ENCODE measurements at places on chromosomes 7 and 10. TPM values are rescaled to one million over a fixed set of nuclear protein-coding genes. Genes with fewer than 3 reads are reported as not detected.

GRCh38 chr7:20799566-20800366 lies 13.1 kb upstream of the SP8 start:
- H3K4me3 ChIP-seq = no peak overlapping the region
- H3K36me3 ChIP-seq = no peaks in the 10 kb centered on the region
- peaks cover 2% of the 10 kb centered on the region for H3K4me1 ChIP-seq
- no peak overlapping the region for H3K27ac ChIP-seq

- peaks cover 24% of the 10 kb centered on the region for H3K4me1 ChIP-seq
- peaks cover 20% of the 10 kb centered on the region for H3K36me3 ChIP-seq
- peak overlapping the region; percentile 90 for H3K4me3 ChIP-seq
- H3K27ac ChIP-seq = peak overlapping the region; percentile 17
These were observed 7.2 kb upstream of the FIS1 start for GRCh38 chr7:101251871-101252659.

DNA sequence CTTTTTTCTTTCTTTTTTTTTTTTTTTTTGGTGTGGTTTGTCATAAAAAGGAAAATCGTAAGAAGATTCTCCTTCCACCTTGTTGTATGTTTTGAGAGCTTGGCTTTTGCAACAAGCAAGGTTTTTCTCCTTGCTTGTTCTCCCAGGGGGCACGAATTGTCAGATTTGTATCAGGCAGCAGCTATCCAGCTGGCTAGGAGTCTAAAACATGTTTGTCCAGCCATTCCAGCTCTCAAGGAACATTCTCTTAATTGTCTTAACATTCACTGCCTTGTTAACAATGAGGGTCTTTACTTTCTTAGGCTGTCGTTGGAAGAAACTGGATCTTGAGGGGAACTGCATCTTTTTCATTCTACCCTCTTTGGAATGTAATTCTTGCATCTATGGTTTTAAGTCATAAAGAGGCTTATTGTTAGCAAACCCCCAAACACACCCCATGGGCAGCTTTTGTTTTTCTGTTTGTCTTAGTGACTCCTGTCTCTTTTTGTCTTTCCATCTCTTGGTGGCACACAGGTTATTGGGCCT lies 14.6 kb downstream of the SHTN1 start:
- no peak overlapping the region for H3K27ac ChIP-seq
- no peak overlapping the region for H3K4me3 ChIP-seq
- DNase-seq = no peak
- H3K27me3 ChIP-seq = no peaks in the 10 kb centered on the region
- no peaks in the 10 kb centered on the region for H3K4me1 ChIP-seq

DNA sequence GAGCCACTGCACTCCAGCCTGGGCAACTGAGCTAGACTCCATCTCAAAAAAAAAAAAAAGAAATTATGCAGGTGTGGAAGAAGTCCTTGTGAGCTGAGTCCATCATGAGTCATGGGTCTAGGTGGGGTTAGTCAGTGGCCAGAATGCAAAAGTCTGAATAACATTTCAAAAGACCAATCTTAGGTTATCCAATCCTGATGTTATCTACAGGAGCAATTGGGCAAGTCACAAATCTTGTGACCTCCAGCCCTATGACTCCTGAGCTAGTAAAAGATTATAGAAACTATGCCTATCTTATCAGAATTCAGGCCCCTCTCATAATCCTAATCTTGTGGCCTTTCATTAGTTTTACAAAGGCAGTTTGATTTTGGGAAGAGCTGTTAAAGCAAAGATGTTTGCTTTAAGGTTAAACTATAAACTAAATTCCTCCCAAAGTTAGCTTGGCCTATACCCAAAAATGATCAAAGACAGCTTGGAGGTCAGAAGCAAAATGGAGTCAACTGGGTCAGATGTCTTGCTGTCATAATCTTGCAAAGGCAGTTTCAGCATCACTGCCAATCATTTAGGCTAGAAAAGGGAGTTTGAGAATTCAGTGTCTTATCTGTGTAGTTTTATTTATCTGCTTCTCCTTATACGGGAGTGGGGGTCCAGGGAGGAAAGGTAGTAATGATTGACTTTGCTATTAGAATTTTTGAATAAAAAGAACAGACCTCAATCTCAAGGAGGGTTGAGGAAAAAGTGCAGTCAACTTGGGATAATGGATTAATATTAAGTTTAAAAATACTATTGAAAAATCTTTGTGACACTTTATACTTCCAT lies 71.2 kb upstream of the TRIM24 start:
- H3K27me3 ChIP-seq = no peaks in the 10 kb centered on the region
- H3K27ac ChIP-seq = no peak overlapping the region
- no peak overlapping the region for H3K4me3 ChIP-seq
- no peak for DNase-seq

DNA sequence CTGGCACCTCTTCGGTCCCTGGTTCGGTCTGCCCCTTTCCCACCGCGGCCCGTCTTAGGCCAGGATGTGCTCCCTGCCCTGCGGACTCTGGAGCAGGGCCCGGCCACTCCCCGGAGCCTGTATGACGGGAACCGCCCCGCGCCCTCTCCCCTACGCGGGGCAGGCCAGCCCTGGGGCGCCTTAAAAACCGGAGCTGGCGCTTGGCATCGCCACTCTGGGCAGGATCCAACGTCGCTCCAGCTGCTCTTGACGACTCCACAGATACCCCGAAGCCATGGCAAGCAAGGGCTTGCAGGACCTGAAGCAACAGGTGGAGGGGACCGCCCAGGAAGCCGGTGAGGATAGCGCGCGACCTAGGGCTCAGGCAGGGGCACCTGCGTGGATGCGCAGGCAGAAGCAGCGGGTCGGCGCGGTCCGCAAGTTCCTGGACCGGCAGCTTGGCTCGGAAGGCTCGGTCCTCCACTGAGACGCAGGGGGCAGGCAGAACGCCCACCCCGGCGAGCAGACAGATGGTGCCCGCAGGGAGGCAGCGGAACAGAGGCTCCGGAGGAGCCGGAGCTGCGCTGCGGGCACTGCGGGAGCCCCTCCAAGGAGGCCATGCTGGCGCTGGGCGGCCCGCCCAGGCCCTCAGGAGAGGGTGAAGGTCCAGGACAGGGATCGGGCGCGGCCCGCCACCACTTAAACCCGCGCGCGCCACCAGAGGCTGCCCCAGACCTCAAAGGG lies at the start of gene ADIRF:
Gene ADIRF, plus strand, starts transcription at position 212 of the 723 bp plus-strand sequence. Its CDS starts 63 bp downstream, at position 275.
- H3K4me3 ChIP-seq = peak within 1 kb of the TSS; percentile 70
- peak; percentile 68 for DNase-seq
- peaks cover 53% of the 10 kb centered on the region for H3K4me1 ChIP-seq
- peak within 1 kb of the TSS; percentile 93 for H3K27ac ChIP-seq
- H3K36me3 ChIP-seq = no peaks in the 10 kb centered on the region

DNA sequence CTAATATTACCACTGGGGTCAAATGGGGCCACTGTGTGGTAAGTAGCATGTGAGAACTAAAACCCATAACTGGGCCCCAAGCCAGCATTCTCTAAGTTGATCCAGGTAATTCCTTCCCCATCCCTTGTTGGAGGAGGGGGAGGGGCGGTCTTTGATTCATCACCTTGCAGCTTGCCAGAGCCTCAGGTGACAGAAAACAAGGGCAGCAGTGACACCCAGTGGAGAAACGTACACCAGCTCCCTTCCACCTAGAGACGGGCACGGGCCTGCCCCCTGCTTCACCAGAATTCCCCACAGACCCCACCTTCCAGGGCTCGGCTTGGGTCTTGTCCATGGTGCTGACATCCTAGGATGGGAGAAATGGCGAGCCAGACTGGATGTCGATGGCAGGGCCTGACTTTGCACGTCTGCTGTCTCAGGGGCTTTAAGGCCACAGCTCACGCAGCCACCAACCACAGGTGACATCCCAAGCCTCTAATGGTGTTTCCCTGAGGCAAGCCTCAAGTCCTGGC lies 102.0 kb downstream of the STRA8 start:
- DNase-seq = no peak
- H3K36me3 ChIP-seq = no peaks in the 10 kb centered on the region
- H3K4me1 ChIP-seq = no peaks in the 10 kb centered on the region
- no peak overlapping the region for H3K27ac ChIP-seq

- DNase-seq = peak; percentile 24
- peaks cover 17% of the 10 kb centered on the region for H3K4me1 ChIP-seq
- no peak overlapping the region for H3K4me3 ChIP-seq
- no peaks in the 10 kb centered on the region for H3K27me3 ChIP-seq
These were observed 93.8 kb upstream of the SMNDC1 start for GRCh38 chr10:110398419-110399105.

- H3K36me3 ChIP-seq = no peaks in the 10 kb centered on the region
- no peak overlapping the region for H3K27ac ChIP-seq
- H3K4me3 ChIP-seq = no peak overlapping the region
- H3K4me1 ChIP-seq = no peaks in the 10 kb centered on the region
These were observed 240.3 kb downstream of the SNX10 start for GRCh38 chr7:26531926-26532325.

DNA sequence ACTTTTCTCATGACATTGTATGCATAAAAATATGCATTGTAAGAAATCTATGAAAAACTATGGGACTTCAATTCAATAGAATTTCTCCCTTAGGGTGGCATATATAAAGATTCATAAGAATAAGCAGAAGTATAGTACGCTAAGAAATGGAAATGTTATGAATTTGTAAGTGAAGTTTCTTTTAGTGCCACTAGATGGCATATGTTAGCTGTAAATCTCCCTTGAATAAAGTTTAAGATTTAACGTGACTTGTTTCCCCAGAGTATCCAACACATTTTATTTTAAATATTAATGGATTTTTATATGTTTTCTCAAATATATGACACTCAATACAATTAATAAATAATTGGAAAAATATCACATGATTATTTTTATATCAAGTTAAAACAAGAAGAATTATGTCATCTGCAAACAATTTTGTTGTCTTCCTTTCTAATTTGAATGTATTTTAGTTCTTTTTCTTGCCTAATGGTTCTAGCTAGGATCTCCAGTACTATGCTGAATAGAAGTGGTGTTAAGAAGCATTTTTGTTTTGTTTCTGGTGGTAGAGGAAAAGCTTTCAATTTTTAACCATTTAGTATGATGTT lies 287.2 kb downstream of the HGF start:
- H3K4me1 ChIP-seq = no peaks in the 10 kb centered on the region
- H3K4me3 ChIP-seq = no peak overlapping the region
- no peaks in the 10 kb centered on the region for H3K27me3 ChIP-seq
- no peak overlapping the region for H3K27ac ChIP-seq
- H3K36me3 ChIP-seq = no peaks in the 10 kb centered on the region

- no peak overlapping the region for H3K4me3 ChIP-seq
- DNase-seq = no peak
- no peaks in the 10 kb centered on the region for H3K4me1 ChIP-seq
- no peak overlapping the region for H3K27ac ChIP-seq
- no peaks in the 10 kb centered on the region for H3K36me3 ChIP-seq
These were observed 162.6 kb upstream of the GDF10 start for GRCh38 chr10:47137311-47137851.

Gene FBXL13
- 0.42 TPM for total RNA-seq

Gene NUTM2B
- total RNA-seq = 0.68 TPM

Gene AOC1
- 0.69 TPM for total RNA-seq

Gene TSPAN33
- total RNA-seq = 21.5 TPM

Gene EEPD1
- total RNA-seq = 11.7 TPM

Gene MARCHF5
- total RNA-seq = 17.5 TPM

Gene SLC13A1
- total RNA-seq = not detected

Gene CNPY1
- not detected for total RNA-seq

Gene AGR3
- not detected for total RNA-seq

All from heart left ventricle (tissue), 16 donors.